ENCODE measurements at places on chromosomes 3 and 15. TPM values are rescaled to one million over a fixed set of nuclear protein-coding genes. Genes with fewer than 3 reads are reported as not detected.

Gene GABRB3
- not detected for total RNA-seq

Gene TPM1
- 282 TPM for total RNA-seq

Gene MYLK
- total RNA-seq: 22.5 TPM

Gene KNG1
- total RNA-seq: not detected

Gene REC114
- not detected for total RNA-seq

Gene CCR9
- not detected for total RNA-seq

Gene TMEM212
- total RNA-seq: not detected

Gene ZNF502
- total RNA-seq: 4.9 TPM

Gene DNAH12
- total RNA-seq: under 0.01 TPM

Gene CYP19A1
- total RNA-seq: not detected

Gene SLCO2A1
- total RNA-seq: 2.6 TPM

Gene STX19
- total RNA-seq: not detected

Gene ANAPC13
- total RNA-seq: 66.4 TPM

Gene LRRC31
- not detected for total RNA-seq

Gene C3orf33
- 1.4 TPM for total RNA-seq

Gene DYNLT2B
- 7.8 TPM for total RNA-seq

Gene EAF2
- total RNA-seq: 0.33 TPM

Gene ZIC1
- total RNA-seq: not detected

Gene PRTG
- 2.3 TPM for total RNA-seq

Gene SLC6A11
- not detected for total RNA-seq

Gene XIRP1
- total RNA-seq: not detected

Gene CPA3
- 0.98 TPM for total RNA-seq

Gene GOLGA6L7
- not detected for total RNA-seq

Gene LRRN1
- total RNA-seq: not detected

Gene CMC1
- total RNA-seq: 4.6 TPM

Gene ROPN1
- not detected for total RNA-seq

Gene PTH1R
- total RNA-seq: 0.48 TPM

Gene HRG
- total RNA-seq: not detected

Gene XCR1
- not detected for total RNA-seq

Gene PAQR5
- not detected for total RNA-seq

Gene CDHR4
- total RNA-seq: not detected

All from vein endothelial cell (primary cell).